ENCODE measurements at places on chromosomes 5 and 9. TPM values are rescaled to one million over a fixed set of nuclear protein-coding genes. Genes with fewer than 3 reads are reported as not detected.

The PLEKHG4B gene
- 1.4 TPM for total RNA-seq

The SLC24A2 gene
- total RNA-seq = not detected

The DIPK1B gene
- 8.2 TPM for total RNA-seq

- no peak for DNase-seq
Observed at GRCh38 chr9:87578625-87579024, 81.0 kb downstream of the DAPK1 start.

DNA sequence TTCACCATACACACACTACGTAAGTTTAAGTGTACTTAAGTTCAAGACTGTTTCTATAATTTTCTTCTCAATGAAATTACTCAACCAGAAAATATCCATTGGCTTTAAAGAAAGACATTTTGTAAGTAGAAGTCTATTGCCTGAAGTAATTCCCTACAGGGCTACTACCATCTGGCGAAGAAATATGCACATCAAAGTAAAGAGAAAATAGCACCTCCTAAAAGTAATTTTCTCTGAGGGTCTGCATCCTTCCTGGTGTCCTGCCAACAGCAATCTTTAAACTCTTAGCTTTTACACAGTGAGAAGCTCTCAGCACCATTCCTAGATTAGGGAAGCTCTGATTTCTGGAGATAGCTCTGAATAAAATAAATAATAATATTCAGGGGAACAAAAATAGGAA is 498.5 kb upstream of the TYRP1 start:
- DNase-seq = no peak

GRCh38 chr5:54383225-54383901 is 72.1 kb upstream of the HSPB3 start:
- no peak for DNase-seq

GRCh38 chr5:147346006-147346561 is 111.3 kb downstream of the STK32A start:
- DNase-seq = no peak

DNA sequence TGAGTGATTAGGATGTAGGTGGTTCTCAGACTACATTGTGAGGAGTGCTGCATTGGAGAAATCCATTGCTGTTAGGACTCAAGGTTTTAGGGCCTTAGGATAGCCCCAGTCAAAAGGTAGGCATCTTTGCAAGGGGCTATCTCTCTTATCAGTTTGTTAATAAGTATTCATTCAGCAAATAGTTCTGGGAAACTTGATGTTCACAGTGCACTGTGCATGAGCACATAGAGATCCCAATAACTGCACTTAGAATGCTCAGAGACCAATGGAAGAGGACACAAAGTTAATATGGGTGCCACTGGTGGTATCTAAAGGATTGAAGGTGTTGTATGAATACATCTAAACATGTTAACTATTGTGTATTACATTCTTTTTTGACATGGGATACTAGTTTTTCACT is 131.4 kb downstream of the KIF4B start:
- DNase-seq = no peak

DNA sequence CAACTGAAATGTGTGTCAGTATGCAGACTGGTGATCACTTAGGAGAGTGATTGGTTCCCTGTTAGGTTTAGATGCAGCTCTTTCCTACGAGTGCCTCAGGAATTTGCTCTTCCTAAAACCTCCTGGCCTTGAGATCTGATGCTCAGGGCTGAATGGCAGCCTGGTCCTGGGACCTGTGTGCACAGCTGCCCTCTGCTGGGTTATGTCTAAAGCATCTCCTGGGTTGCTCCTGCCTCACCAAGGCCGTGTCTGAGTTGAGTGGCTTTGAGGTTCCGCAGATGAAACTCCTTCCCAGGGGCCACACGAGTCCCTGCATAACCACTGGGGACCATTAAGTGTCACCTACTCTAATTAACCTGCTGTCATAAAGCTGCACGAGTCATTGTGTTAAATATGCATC is 59.5 kb downstream of the MVB12B start:
- no peak for DNase-seq

DNA sequence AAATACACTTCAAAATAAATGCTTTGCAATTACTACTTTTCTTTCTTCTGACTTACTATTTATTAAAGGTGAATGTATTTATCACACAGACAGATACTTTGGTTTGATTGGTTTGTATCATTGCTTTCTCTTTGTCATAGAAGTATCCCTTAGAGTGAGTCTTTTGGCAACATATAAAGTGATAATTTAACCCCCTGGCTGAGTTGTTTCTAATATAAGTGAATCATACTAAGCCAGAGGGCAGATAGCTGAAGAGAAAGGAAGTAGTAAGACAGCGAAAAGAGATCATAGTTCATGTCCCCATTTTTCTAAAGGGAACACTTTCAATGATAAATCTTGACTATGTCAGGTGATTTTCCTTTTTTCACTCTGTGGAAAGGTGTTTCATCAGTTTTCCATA is 38.6 kb downstream of the CAMK4 start:
- no peak for DNase-seq

GRCh38 chr5:143134900-143135299 is 268.6 kb downstream of the NR3C1 start:
- no peak for DNase-seq

DNA sequence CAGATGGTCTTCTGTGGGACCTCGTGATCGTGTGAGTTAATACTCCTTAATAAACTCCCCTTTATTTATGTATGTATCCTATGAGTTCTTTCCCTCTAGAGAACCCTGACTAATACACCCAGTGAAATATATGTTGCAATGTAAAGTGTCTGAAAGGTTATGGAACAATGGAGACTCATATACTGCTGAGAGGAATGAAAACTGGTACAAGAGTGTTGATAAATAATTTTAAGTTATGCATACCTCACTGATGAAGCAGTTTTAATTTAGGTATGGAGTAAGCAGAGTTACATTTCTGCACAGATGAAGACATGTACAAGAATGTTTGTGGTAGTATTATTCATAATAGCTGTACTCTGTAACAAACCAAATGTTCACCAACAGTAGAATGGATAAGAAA is 438.3 kb downstream of the TAF11L14 start:
- no peak for DNase-seq

All from chondrocyte (in vitro differentiated cells).